Smooth muscle cell of the brain vasculature (primary cell): ENCODE measurements at places on chromosomes 5 and 9.

GRCh38 chr5:15474143-15474719 lies 25.7 kb upstream of the FBXL7 start:
- no peak for DNase-seq

GRCh38 chr9:119333507-119334229 lies 35.6 kb downstream of the BRINP1 start:
- DNase-seq: no peak

DNA sequence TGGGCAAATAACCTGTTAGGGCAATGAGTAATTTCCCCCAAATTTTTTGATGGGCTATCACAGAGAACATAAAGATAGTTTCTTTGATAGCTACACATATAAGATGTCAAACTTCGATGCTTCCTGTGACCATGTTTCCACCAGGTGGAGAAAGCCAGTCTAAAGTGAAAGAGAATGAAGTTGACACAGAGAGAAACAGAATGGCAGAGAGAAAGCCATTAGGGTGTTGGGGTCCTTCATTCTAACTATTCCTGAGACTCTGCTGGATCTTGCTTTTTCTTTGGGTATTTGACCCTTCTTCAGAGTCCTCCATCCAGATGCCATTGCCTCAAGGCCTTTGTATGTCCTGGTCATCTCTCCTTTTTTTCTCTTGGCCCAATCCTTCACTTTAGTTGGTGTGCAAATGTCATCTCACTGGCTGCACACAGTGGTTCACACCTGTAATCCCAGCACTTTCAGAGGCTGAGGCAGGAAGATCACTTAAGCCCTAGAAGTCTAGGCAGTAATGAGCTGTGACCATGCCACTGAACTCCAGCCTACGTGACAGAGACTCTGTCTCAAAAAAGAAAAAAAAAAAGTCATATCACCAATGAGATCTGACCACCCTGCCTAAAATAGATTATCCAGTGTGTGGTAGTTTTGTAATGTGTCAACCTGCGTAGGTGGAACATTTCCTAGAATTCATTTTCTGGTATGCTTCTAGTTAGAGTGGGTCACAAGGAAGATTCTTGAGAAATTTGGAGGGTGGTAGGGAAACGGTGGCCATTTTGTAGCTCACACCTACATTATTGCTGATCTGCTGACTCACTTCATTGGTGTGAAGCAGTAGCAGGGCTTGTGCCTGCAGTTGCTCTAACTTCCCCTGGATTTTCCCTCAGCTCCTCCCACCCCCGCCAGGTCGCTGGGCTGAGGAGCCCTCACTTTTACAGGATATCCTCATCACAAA lies 20.8 kb upstream of the KIF2A start:
- no peak for DNase-seq

GRCh38 chr5:78824831-78825281 lies 160.3 kb downstream of the ARSB start:
- no peak for DNase-seq

DNA sequence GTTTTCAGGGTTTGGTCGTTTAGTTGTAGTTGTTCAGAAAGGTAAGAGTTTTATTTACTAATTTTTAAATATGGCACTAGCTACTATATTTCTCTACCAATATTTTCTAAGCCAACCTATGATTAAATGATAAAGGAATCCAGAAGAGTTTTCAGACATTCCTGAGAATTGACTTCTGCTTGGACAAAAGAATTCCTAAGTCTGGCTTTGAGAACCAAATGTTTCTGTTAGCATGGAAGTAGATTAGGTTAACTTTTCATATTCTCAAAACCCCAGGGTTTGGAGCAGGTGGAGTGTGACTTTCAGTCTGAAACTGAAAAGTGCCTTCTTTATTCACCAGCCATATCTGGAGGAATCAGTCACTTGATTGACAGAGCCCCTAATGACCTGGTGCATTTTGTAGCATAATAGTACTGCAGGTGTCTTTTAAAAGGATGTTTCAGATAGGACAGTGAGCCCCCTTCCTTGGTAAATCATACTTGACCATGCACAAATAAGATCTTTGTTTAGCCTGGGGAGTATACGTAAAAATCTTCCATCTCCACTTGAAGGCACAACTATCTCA lies 457.0 kb upstream of the ZNF462 start:
- DNase-seq: no peak

GRCh38 chr5:141094481-141095262 lies at the start of gene PCDHB2:
TSS of gene PCDHB2 (plus strand) at chr5:141094615. CDS start at chr5:141094791, 176 bp downstream.
- DNase-seq: no peak

DNA sequence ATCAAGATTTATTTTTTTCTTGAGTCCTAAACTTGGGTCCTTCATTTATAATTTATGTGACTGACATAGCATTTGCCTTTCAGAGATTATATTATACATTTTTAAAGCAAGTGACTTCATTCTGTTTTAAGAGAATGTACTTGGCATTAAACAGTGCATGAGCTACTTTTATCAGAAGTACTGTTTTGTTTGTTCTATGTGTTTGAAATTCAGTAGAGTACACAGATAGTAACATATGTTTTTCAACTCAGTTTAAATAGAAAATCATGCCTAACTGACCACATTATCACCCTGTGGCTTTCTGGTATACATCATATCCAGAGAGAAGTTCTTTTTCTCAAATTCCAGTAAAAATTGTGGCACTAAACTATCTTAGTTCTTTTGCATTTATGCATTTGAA lies 335.3 kb upstream of the CDH18 start:
- DNase-seq: no peak

DNA sequence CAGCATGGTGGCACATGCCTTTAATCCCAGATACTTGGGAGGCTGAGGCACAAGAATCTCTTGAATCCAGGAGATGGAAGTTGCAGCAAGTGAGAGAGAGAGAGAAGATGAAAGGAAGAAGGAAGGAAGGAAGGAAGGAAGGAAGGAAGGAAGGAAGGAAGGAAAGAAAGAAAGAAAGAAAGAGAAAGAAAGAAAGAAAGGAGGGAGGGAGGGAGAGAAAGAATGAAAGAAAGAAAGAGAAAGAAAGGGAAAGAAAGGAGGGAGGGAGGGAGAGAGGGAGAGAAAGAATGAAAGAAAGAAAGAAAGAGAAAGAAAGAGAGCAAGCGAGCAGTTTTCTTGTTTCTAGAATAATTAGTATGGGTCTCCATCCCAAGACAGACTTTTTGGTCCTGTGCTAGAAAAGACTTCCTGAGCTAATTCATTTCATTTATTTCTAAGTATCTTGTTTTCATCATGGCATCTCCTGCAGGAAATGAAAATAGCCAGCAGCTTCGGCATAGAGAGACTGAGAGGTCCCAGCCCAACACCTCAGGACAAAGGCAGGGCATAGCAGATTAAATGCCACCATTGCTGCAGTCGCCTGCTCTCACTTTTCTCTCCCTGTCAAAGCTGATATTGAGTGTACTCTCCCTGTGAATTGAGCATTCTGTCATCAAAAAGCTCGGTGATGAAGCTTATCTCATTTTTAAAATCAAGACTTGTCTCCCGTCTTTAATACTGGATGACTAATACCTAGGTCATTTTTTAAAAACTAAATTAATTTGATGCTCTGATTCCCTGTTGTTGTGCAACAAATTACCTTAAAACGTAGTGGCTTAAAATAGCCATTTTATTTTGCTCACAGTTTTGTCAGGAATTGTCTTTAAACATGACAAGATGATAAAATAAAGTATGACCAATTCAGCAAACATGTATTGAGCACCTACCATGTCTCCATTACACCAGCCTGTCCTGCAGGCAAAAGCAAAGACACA lies 91.8 kb upstream of the ADRA1B start:
- no peak for DNase-seq

- no peak for DNase-seq
Measured at GRCh38 chr9:17782430-17783149, 203.7 kb downstream of the SH3GL2 start.

DNA sequence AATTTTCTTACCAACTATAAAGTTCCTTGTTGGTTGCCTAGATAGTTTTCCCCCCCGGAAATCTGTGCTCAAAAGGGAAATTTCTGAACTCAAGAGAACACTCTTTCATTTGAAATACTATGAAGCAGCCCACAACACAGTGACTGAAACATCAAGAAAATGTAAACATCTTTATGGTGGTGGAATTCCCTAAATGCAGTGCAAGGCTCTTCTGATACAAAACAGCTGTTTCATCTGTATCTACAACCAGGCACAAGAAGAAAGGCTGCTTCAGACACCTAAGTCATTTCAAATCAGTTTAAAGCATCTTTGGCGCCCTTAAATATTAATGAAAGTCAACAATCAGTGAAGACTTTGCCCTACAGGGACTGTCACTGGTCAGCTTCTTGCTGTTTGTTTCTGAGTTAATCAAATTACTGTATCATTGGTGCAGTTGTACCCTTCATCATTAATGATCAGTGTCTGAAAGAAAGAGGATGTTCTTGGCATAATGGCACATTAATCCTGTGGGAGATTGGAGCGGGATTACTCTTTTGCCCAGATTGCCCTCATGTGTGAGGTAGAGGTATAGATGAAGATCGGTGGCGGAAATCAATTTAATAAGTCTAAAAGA lies 947.0 kb downstream of the NR2F1-AS1 start:
- no peak for DNase-seq

DNA sequence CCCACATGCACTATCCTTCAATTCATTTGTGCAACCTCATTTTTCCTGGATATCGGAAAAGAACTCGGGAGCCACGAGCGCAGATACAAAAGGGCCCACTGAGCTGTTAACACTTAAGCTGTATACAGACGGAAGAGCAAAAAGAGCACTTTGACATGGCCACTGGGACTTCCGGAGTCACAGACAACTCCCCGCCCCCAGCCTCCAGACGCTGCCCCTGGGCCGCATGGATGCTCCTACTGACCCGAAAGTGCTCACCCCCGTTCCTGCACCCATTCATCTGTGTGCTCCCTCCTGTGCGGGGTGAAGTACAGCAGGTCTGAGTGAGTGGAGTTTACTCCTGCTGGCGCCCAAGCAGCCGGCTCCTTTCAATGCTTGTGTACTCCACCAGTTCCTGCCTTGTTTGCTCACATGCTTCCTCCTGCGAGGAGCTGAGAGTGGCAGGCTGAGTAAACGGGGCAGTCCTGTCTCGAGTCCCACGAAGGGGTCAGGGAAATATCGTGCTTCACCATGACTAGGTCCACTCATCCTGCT lies 901.0 kb upstream of the CTNND2 start:
- DNase-seq: no peak

GRCh38 chr5:114174837-114175236 lies 187.0 kb upstream of the KCNN2 start:
- no peak for DNase-seq

DNA sequence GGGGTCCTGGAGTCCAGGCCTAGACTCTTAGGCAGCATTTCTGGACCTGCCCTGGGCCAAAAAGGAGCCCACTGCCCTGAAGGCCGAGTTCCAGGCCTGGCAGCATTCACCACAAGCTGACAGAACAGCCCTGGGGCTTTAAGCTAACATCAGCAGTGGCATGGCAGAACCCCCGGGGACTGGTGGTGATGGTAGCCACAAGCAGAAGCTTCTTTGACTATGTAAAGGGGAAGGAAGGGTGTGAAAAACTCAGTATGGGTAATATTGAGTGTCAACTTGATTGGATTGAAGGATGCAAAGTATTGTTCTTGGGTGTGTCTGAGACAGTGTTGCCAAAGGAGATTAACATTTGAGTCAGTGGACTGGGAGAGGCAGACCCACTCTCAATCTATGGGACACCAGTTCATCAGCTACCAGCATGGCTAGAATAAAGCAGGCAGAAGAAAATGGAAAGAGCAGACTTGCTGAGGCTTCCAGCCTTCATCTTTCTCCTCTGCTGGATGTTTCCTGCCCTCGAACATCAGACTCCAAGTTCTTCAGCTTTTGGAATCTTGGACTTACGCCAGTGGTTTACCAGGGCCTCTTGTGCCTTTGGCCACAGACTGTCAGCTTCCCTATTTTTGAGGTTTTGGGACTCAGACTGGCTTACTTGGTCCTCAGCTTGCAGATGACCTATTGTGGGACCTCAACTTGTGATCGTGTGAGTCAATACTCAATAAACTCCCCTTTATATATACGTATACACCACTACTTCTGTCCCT lies 661.0 kb upstream of the C9orf72 start:
- DNase-seq: no peak

- no peak for DNase-seq
Measured at GRCh38 chr5:38837416-38837815, 8.4 kb upstream of the OSMR start.

- no peak for DNase-seq
Measured at GRCh38 chr5:168887931-168888330, 308.8 kb upstream of the PANK3 start.

GRCh38 chr5:127865273-127865672 lies 162.1 kb downstream of the CCDC192 start:
- DNase-seq: no peak
